ENCODE measurements at places on chromosomes 1 and 21.

DNA sequence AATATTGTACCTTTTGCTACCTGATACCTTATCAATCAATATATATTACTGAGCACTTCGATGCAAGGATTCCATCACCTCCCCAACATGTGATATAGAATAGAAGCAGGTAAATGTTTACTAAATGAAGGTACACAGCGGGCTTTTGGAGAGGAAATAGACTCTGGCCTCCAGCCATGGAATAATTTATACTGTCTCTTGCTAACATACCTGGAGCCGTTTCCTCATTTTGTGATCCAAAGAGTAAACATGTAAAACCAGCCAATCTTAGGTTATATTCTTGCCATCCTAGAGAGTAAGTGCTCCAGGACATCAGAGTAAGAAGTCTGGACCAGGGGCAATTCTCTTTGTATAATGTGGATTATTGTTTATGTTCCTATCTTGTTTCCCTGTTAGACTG, 39.4 kb downstream of the NDUFS5 start:
- no peak for DNase-seq

DNA sequence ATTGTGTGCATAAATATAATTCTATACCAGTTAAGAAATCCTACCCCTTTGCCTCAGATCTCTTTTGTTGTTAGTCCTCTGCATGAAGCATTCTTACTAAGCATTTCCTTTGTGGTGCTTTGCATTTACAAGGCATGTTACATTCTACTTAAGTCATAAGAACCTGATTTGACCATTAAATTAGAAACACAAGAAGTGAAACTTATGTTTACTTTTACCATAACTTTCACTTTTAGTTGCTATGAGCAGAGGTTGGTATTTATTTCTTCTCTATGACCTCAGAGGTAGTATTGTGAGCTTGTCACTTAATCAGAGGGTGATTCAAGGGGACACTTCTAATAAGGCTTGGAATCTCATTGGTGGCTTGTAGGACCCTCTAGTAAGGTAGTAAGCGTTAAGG, 9.0 kb downstream of the FAM20B start:
- DNase-seq: no peak

DNA sequence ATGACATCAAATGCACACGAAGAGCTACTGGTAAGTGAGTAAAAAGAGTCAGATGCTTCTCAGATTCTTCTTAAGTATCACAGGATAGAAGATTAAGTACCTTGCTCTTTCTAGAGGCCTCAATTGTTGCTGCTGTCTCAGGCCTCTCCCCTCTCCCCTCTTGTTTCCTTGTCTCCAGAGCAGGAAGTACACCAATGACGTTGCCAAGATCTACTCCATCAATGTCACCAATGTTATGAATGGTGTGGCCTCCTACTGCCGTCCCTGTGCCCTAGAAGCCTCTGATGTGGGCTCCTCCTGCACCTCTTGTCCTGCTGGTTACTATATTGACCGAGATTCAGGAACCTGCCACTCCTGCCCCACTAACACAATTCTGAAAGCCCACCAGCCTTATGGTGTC, 21.3 kb upstream of the SARS1 start:
- DNase-seq: no peak

DNA sequence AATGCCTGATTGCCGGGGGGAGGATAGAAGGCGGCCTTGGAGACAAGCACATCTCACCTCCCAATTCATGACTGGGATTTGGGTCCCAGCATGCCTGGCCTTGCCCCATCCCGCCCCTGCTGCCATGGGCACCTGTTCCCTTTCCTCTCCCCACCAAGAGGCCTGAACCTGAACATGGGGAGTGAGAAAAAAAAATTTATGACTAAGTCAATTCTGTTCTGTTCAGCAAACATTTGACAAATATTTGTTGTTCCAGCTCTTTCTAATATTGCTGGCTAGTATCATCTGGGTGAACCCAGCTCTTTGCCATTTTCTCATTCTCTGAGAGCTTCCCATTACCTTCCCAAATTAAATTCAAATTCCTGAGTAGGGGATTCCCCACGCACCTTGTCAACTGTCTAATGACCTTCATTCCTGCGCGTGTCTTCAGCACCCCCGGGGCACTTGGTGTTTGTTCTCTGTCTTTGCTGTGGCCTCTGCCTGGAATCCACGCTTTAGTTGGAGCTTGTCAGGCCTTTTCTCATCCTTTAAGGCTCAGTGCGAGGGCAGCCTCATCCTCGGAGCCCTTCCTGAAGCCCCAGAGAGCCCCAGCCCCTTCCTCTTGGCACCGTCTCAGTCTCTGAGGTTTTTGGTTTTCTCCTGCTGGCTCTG, 42.8 kb downstream of the ARHGEF10L start:
- no peak for DNase-seq

DNA sequence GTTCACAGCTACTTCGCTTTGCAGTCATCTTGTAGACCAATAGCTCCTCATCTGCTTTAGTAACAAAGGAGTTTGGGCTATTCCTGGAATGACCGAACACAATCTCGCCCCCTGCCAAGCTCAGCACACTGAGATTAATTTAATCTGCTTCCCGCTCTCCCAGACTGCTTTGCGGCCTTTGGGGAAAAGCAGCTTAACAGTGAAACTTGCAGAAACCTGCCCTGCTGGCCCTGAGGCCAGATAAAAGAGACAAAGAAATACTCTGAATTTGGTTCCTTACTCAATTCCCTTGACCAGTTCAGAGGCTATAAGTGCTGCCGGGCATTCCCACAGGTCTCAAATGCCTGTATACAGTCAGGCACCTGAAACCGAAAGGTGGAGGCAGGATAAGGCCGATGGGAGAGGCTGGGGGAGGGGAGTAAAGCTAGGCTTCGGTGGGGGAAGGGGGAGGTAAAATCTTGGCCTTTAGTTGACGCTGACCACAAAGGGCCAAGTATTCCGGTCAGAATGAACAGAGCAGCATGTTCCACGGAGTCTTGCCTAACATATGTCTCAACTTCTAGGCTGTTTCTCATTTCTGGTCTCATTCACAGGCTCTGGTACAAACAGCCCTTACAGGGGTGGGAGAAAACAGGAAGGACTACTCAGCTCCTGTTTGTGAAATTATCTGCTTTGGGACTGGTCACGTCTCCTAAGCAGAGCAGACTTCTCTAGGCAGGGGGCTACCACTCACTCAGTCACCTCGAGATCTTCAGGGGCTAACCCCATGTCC, 17.7 kb upstream of the A3GALT2 start:
- DNase-seq: no peak
